GM04503 (cell line): ENCODE measurements at places on chromosomes 4 and X.

DNA sequence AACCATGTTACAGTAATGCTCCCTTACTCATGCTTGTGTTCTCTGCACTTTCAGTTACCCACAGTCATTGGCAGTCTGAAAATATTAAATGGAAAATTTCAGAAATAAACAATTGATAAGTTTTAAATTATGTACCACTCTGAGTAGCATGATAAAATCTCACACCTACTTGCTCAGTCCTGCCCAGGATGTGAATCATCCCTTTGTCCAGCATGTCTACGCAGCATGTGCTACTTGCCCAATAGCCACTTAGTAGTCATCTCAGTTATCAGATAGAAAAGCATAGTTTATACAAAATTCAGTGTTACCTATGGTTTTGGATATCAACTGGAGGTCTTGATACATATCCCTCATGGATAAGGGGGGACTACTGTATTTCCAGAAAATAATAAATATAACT lies 577.1 kb downstream of the GALNTL6 start:
- no peak for DNase-seq

DNA sequence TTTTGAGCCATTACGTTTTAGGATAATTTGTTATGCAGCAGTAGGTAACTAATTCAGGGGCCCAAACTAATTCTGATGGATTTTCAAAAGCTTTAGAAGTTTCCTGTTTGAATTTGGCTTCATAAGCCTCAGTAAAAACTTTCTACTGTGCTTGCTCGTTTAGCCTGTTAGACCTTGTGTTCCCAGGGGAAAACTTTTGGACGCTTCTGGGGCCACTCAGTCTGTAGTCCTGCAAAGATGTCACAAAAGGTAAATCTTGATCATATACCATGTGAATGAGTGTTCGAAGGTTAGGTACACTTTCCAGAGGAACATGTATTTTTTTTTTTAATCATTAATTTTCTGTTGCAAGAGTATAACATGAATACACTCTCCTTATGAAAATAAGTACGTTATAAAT lies 70.7 kb downstream of the SUPT20HL2 start:
- DNase-seq, result no peak

DNA sequence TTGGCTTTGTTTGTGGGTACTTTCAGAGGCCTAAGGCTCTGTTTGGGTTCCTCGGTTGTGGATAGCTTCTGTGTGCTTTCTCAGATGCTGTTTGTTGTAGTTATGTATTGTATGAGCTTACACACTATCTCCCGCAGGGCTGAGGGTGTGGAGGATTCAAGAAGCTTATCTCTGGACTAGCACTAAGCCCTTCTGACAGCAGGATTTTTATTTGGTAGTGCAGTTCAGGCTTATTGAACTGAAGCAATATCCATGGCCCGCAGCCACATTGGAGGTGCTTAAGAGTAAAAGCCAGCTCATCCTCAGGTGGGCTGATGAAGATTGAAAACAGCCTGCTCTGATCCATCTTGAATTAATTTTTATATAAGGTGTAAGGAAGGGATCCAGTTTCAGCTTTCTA lies 128.2 kb downstream of the RASGEF1B start:
- no peak for DNase-seq

DNA sequence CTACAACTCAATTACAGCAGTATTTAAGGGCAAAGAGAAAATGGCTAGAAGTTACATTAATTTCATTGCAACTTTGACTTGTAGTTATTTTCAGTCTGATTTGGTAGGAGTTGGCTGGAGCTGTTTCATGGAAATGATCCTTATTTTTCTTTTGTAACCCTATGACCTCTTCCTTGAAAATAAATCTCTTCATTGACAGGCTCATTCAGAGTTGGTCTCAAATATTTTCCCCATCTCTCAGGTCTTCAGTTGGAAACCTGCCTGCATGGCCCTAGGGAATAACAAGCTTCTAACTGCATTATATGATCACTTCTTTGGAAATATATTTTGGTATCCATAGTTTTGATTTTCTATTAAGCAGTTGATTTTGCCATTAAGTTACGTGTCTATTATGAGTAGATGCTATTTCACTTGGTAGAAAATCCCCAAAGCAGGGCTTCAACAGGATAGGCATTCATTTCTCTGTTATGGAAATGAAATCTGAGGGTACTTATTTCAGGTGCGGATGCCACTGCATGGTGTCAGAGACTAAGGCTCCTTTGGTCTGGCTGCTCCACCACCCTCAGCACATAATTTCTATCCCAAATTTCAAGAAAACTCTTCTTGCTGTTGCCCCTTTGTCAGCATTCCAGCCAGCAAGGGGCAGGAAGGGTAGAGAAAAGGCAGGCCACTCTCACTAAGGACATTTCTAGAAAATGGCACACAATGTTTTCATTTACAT lies 502.5 kb downstream of the SPRY1 start:
- no peak for DNase-seq

- DNase-seq, result no peak
These were observed 141.4 kb downstream of the GALNTL6 start for GRCh38 chr4:171954650-171955049.

DNA sequence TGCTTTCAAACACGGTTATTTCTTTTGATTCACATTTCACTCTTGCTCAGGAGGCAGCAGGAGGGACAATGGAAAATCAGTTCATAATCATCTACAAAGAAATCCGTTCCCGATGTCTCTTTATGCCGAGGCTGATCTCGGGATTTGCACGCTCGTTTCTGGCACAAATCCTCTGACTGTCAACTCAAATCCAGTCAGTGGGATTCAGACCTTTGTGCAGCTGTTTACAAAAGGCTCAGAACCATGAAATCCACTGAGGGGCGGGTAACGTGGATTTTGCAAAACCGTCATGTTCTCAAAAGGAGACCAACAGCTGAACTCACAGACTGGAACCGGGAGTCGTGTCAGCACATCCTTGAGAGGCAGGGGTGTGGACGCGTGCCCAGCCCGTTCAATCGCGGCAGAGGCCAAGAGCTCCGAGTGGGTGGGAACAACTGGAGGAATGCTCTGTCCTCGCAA lies 46.4 kb downstream of the ACOX3 start:
- no peak for DNase-seq

DNA sequence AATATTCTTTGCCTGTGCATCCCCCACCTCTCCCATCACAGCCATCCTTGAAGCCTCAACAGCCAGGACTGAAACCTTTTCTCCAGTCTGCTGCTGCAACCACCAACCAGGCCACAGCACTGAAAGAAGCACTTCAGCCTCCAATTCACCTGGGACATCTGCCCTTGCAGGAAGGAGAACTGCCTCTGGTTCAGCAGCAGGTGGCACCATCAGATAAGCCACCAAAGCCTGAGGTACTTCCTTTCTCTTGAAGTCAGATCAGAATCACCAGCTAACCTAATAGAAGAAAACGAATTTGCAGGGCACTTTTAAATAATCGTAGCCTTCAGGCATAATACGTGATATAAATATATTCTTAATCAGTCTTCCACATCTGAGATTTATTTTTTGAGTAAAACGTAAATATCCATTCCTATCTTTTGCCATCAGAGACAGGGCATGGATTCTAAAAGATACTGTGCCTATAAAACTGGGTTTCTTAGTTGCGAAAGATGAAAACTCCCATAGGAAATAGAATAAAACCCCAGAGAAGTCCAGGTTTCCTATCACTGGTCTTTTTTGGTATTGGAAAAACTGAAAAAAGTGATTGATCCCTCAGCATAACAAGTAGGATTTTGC lies 9.5 kb downstream of the AMBN start:
- peak; percentile 11 for DNase-seq

- no peak for DNase-seq
These were observed 53.5 kb downstream of the PLAC1 start for GRCh38 chrX:134604701-134605311.

GRCh38 chr4:140648716-140649308 lies 80.1 kb upstream of the UCP1 start:
- DNase-seq, result no peak

DNA sequence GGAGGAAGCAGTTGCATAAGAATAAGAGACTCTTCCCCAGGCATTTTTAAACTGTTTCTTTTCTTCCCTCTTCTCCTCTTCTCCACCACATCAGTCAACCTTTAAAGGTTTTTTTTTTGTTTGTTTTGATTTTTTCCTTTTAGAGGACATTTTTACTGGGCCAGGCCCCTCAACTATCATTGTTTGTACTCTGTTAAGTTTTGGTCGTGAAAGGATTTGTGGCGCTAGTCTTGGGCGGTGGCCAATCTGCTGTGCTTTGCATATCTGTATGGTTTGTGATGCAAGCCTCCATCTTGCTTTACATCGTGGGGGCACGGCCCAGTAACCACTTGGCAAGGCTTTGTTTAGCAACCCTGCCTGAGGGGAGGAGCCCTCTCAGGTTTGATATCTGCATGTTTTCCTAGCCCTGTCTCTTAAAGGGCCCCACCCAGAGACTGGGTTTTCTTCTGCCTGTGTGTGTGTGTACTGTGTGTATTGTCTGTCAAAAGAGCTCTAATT lies 101.9 kb upstream of the SLITRK2 start:
- DNase-seq, result no peak

GRCh38 chrX:16843208-16843909 lies 26.8 kb downstream of the RBBP7 start:
- no peak for DNase-seq

- DNase-seq, result no peak
These were observed 136.6 kb downstream of the NWD2 start for GRCh38 chr4:37381040-37381668.

DNA sequence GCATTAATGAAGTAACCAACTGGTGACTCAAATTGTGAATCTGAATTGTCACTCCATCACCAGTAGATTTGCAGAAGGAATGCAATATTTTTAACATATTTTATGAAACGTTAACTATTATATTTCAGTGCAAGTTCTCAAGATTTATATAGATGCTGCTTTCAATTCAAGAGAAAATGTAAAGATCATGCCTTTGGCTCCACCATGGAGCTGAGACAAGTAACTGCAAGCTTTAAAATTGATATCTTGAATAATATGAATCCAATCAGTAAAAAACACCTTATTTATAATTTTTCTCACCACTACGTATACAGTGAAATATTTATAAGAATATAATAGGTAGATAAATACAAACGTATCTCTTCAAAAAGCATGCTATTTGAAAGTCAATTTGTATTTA lies 27.8 kb upstream of the GALNTL6 start:
- DNase-seq, result no peak

GRCh38 chrX:43881410-43882293 lies 598 bp downstream of the MAOB start:
- DNase-seq, result no peak

DNA sequence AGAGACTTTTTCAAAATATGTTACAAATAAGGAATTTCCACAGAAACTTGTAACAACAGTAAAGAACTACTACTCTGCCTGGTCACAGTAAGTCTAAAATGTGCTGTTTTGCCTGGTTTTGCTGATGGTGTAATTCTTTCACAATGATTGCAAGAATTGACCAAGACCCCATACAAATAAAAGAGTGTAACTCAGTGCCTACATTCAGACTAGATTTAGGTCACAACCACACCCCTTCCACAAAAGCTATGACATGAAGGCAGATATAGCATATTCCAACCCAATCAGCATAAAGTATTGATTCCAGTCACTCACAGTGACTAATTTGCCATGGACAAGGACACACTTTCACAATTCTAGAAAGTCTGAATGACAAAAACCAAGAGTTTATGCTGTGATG lies 53.7 kb upstream of the TMPRSS11F start:
- DNase-seq, result no peak

- DNase-seq, result peak; percentile 98
These were observed 43.1 kb upstream of the FGF2 start for GRCh38 chr4:122783301-122784215.

- DNase-seq, result no peak
These were observed 768 bp upstream of the CDKL5 start for GRCh38 chrX:18424482-18425198.

DNA sequence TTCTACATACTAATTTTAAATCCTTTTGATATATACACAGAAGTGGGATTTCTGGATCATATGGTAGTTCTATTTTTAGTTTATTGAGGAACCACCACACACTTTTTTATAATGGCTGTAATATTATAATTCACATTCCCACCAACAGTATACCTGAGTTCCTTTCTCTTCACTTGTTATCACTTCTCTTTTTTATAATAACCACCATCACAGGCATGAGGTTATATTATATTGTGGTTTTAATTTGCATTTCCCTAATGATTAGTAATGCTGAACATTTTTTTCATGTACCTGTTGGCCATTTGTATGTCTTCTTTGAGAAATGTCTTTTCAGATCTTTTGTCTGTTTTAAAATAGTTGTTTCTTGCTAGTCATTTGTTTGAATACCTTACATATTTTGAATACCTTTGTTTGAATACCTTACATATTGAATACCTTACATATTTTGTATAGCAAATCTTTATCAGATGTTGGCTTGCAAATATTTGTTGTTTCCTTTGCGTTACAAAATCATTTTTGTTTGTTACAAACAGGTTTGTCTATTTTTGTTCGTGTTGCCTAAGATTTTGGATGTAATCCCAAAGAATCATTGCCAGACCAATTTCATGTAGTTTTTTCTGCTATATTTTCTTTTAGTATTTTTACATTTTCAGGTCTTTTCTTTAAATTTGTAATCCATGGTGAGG lies 198.5 kb upstream of the KLF8 start:
- no peak for DNase-seq

DNA sequence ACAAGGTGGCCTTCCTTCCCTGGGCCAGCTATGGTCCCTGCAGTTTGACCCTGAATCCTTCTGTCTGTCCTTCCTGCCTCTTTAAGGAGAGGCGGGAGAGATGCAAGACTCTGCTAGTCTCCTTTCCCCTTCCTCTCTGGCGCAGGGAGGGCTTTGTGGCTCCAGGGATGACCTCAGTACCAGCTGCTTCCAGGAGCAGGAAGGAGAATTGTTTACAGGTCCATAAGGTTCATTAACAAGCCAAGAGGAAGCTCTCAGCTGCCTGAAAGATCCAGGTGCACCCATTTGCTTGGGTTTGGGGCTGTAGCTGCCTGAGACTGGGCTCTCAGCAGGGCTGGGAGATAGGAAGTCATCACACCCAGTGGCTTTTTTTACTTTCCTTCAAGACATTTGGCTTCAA lies 4.0 kb upstream of the FATE1 start:
- no peak for DNase-seq

DNA sequence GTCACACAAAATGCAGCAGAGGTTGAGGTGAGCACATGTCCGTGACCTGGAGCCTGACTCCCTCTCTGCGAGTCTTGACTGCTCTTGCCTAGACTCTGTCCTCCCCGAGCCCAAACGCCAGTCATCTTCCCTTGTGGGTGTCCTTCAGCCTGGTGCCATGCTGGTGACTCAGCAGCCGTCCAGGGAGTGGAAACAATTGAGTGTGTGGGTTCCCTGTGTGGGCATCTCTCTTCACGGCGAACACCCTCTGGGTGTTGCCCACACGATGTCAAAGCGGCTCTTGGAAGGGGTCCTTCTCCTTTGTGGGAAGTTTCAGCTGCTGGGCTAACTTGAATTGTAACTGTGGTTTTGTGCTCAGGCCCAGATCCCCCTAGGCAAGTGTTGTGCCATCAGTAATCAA lies 17.5 kb upstream of the MSANTD1 start:
- no peak for DNase-seq

GRCh38 chrX:68843992-68844391 lies 15.2 kb downstream of the EFNB1 start:
- no peak for DNase-seq

- no peak for DNase-seq
These were observed at the start of gene NAA11 for GRCh38 chr4:79325864-79326328. TSS of gene NAA11 (minus strand) at chr4:79326061. CDS start at chr4:79325877, 184 bp downstream.
